Motor neuron (in vitro differentiated cells): ENCODE measurements at places on chromosomes 6 and 20.

- ATAC-seq: no peak
Measured at GRCh38 chr6:25934735-25935313, 4.3 kb upstream of the SLC17A2 start.

GRCh38 chr20:22805219-22805618, 220.8 kb upstream of the FOXA2 start:
- ATAC-seq: no peak

DNA sequence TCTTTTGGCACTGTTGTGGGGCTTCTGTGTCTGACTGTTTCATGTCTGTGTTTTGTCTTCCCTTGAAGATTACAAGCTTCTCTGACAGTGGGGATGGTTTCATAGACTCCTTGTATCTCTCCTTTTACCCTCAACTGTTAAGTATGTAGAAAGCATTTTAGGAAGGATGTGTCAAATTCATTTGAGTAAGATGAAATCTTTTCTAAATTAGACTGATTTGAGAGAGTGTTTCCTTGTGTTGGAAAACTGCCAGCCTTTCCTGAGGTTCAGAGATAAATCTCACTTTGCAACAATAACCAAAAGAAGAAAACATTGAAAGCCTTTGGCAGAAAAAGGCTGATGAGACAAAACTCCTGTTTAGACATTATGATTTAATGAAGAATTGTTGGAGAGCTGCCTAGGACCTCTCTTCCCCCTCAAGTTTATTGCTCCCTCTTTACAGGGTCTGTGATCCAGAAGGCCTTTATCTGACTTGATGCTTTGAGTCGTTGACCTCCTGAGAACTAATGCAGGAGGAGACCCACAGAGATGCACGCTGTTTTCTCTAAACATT, 68.3 kb downstream of the ANKS1A start:
- ATAC-seq: no peak

- ATAC-seq: peak; percentile 94
Measured at GRCh38 chr20:43666376-43667328, at the start of gene MYBL2. MYBL2 (plus strand) TSS chr20:43667114; CDS start chr20:43667284, 170 bp downstream.

DNA sequence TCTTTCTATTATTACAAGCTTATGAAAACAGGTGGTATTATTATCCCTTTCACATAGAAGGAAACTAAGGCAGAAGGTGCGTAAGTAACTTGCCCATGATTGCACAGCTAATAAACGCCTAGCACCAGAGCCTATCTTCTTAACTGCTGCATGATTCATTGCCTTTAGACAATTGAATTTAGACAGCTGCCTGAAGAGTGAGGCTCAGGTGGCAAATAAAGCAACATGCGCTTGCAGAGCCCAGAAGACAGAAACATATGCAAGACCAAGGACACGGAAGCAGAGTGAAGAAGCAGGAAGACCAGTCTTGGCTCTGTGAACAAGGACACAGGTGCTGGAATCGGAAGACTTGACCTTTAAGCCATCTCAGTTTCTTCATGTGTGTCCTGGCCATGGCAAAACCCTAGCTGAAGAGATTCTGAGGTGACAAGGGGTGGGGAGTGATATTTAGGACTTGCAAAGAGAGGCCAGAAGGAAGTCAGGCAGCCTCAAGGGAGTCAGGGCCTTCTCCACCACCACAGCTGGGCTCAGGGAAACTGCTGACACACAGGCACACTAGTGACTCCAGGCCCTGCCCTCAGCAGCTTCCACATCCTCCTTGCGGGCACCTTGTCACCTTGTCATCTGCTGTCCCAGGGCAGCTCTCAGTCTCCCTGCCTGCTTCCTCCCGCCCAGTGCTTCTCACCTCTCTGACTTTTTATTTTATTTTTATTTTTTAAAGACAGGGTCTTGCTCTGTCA, 91.7 kb upstream of the SLC22A16 start:
- ATAC-seq: no peak

- no peak for ATAC-seq
Measured at GRCh38 chr6:87473419-87473903, 687 bp downstream of the SLC35A1 start.

- peak; percentile 25 for ATAC-seq
Measured at GRCh38 chr20:24455081-24455480, 14.3 kb upstream of the SYNDIG1 start.

DNA sequence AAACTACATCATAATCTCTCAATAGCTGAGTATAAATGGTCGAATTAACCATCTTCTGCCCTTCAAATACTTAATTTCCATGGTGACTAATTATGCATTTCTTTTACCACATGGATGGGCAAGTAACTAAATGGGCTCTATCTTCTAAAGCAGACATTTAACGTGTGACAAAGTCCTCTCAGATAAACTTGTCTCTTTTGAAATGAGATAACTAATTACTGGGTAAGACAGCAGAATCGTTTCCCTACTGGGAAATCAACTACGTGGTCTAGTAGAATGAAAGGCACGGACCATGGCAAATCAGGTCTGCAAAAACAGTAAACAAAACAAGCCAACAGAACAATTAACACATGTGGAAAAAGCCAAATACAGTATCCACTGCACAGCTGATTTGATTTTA, 137.7 kb downstream of the BACH2 start:
- no peak for ATAC-seq

DNA sequence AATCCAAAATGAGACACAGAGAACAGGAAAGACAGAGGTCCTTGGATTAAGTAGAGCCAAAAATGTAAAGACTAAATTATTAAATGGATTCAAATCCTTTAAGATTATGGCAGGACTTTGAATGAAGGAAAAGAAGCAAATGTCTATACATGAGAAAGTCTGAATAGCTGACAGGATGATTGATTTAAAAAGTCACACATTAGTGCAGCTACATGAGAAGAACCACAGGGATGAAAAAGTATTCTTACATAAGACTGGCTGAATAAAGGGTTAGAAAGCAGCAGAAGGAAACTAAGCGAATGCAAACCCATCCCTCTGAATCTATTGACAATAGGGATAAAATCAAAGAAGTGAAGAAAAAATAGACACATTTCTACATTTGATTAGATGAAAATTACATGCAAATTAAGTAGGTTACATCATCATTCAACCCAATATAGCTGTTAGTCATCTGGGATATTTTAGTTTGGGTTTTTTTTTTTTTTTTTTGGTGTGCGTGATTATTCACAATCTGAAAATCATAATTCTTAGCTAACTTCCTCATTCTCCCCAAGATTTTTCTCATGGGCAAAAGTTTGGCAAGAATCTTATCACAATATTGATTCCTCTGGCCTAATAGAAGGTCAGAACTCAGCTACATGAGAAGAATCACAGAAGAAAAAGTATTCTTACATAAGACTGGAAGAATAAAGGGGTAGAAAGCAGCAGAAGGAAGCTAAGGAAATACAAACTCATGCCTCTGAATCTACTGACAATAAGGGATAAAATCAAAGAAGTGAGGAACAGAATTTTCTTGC, 845.4 kb downstream of the HACE1 start:
- peak; percentile 58 for ATAC-seq

GRCh38 chr20:1313236-1313964, 15.5 kb downstream of the SDCBP2 start:
- ATAC-seq: peak; percentile 94

GRCh38 chr6:166989427-166990032, 9.7 kb upstream of the CEP43 start:
- ATAC-seq: peak; percentile 54
